GM13976 (cell line): ENCODE measurements at places on chromosomes 12 and 14.

DNA sequence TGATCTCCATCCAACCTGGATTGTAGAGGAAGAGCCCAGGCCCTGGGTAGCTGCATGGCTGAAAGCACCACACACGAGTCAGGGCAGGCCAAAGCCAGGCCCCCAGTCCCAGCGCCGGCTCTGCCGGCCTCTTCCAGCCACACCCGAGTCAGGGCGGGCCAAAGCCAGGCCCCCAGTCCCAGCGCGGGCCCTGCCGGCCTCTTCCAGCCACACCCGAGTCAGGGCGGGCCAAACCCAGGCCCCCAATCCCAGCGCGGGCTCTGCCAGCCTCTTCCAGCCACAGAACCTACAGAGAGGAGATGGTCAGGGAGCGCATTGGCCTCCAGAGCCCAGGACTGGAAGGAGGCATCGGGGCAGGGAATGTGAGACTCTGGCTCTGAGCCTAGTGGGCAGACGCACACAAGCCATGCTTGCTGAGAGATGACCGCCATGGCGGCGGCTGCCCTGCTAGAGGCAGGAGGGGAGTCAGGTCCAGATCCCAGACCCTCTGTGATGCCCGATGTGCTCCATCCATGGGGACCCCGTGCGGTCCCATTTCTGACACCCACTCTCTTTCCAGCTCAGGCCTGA is 30.2 kb downstream of the BEGAIN start:
- no peak for DNase-seq

GRCh38 chr12:24814379-24815113 is 134.4 kb downstream of the BCAT1 start:
- no peak for DNase-seq

DNA sequence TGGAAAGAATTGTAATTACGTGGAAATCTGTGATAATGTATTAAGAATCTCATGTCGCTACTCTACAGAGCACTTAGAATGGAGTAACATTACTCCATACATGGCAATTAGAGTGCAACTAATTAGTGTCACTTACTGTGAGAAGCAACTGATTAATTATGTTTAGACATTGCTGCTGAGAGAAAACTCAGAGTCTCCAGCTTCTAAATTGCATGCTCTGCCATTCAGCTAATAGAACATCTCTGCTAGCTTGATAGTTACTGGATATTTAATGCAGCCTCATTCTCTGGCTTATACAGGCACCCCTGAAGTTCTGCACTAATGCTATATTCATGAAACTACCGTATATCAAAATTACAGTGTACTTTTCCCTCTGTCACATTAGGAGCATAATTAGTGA is 338.4 kb downstream of the ADAMTS20 start:
- no peak for DNase-seq

GRCh38 chr12:2467447-2468195 is 327.1 kb upstream of the FKBP4 start:
- DNase-seq, result no peak

GRCh38 chr12:24979976-24980730 is 31.3 kb upstream of the BCAT1 start:
- DNase-seq, result no peak

- no peak for DNase-seq
Observed at GRCh38 chr12:26197832-26198231, 2.5 kb downstream of the SSPN start.

DNA sequence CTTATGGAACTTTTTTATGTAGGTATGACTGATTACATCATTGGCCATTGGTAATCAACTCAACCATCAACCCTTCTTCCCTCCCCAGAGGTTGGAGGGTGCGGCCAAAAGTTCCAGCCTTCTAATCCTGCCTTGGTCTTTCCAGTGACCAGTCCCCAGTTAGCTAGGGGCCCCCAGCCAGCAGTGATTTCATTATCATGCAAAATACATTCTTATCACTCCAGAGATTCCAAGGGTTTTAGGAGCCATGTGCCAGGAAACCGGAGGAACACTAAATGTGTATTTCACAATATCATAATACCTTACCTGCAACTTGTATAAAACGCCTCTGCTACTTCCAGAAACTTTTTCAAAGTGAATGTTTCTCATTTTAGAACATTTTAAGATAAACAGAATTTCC is 181.5 kb upstream of the PELI2 start:
- no peak for DNase-seq

- DNase-seq, result peak; percentile 15
Observed at GRCh38 chr12:121610239-121611149, 15.8 kb upstream of the ORAI1 start.

GRCh38 chr12:10031771-10032175 is 1.3 kb downstream of the CLEC9A start:
- DNase-seq, result no peak

- DNase-seq, result no peak
Observed at GRCh38 chr14:23518709-23519108, 32.9 kb downstream of the ZFHX2 start.

- DNase-seq, result no peak
Observed at GRCh38 chr12:77720258-77720657, 110.4 kb upstream of the NAV3 start.

- DNase-seq, result no peak
Observed at GRCh38 chr12:95118788-95119179, 45.4 kb upstream of the NR2C1 start.

DNA sequence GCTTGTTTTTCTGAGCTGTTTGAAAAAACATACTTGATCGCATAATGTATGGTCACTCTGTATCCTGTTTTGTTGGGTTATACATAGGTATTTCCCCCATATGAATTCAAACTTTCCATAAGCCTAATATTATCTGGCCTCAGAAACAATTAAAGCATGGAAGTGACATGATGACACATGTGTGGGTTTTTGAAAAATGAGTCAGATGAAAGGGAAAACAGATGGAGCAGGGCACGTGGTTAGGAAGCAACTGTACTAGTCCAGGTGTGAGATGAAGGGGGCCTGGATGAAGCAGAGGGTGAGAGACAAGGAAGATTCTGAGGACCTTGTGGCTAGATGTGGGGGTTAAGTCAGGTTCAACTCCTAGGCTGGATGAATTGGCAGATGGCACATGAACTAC is 92.7 kb upstream of the DNM1L start:
- no peak for DNase-seq
